ENCODE measurements at places on chromosomes 4 and X. TPM values are rescaled to one million over a fixed set of nuclear protein-coding genes. Genes with fewer than 3 reads are reported as not detected.

Gene UNC5C
- 1.2 TPM for total RNA-seq

GRCh38 chr4:163707873-163708272, 213.4 kb downstream of the TMA16 start:
- no peaks in the 10 kb centered on the region for H3K4me1 ChIP-seq
- no peak overlapping the region for H3K4me3 ChIP-seq
- DNase-seq = no peak

DNA sequence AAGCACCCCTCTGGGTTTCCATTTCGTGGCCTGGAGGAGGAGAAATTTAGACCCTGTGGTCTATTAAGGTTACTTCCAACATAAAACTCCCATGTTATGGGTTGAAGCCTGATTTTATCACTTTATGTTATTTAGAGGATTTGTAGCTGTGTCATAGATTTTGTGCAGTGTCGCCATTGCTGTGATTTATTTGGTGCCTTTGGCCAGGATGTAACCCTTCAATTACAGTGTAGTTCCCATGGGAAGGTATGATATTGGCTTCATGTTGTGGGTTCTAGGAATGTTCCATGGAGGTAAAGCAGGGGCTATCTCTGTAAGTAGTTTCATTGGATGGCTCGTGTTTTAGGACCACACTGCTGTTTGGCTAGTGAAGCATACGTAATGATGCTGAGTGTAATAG, 58.5 kb downstream of the TMEM131L start:
- H3K4me1 ChIP-seq = peaks cover 40% of the 10 kb centered on the region
- DNase-seq = no peak
- no peak overlapping the region for H3K4me3 ChIP-seq
- H3K36me3 ChIP-seq = no peaks in the 10 kb centered on the region
- H3K27ac ChIP-seq = no peak overlapping the region
- no peaks in the 10 kb centered on the region for H3K27me3 ChIP-seq

GRCh38 chrX:17214962-17215361, 160.0 kb upstream of the NHS start:
- no peaks in the 10 kb centered on the region for H3K36me3 ChIP-seq
- no peak overlapping the region for H3K4me3 ChIP-seq
- no peak for DNase-seq
- no peak overlapping the region for H3K27ac ChIP-seq
- H3K4me1 ChIP-seq = no peaks in the 10 kb centered on the region

DNA sequence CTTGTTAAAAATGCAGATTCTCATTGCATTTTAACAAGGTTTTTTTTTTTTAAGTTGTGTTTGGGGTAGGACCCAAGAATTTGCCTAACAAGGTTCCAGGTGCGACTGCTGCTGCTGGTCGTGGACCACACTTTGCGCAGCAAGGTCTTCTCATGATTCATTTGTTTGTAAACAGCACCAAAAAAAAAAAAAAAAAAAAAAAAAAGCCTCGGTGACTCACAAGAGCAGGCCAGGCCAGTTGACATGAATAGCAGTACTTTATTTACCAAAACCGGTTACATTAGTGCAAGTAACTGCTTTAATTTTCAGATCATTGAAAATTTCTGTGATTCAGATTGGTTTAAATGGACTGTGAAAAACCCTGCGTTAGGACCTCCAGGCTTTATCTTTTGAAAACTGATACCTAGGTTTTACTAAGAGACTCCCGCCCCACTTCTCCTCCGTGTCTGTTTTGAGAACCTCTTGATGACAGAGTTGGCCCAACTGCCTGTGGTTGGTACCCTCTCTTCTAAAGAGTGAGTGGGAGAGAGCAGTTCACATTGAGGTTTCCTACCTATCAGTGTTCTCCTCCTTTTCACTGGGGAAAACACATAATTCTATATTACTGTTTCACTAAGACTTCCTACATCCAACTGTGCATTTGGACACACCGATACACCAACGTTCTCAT, 86.2 kb downstream of the PHEX start:
- H3K27ac ChIP-seq = no peak overlapping the region
- no peak for DNase-seq
- H3K4me1 ChIP-seq = no peaks in the 10 kb centered on the region
- H3K36me3 ChIP-seq = no peaks in the 10 kb centered on the region

DNA sequence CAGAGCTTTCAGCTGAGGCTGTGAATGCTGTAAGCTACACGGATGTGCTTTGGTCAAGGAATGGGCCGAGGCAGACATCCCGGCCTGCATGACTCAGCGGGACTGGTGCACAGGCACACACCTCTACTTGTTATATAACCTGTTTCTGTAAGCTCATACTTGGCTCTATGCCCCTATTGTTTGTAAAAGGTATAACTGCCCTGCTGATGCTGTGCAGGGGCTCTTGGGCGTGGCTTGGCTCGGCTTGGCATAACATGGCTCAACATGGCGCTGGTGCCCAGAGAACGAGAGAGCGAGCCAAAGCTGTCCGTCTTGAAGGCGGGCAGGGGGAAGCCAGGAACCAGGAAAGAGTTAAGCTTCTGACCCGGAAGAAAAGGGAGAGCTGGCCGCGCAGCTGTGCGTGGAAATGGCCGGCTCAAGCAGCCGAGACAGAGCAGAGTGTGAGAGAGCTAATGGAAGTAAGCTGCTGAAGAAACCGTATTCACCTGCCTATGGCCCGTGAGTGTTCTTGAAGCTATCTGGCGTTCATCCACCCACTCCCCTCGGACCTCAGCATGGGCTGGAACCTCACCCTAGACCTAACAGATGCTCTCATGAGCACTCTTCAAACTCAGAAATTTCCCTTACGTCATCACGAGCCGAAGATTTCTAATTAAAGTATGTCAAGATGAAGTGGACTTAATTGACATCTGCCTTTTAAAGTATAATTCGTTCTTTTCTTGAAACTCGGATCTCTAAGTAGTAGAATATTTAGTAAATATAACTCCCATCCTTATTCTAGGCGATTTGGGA, 286.3 kb upstream of the AGA start:
- no peaks in the 10 kb centered on the region for H3K4me1 ChIP-seq
- H3K36me3 ChIP-seq = no peaks in the 10 kb centered on the region
- DNase-seq = no peak
- no peaks in the 10 kb centered on the region for H3K27me3 ChIP-seq
- no peak overlapping the region for H3K4me3 ChIP-seq

Gene APBB2
- 8.8 TPM for total RNA-seq

DNA sequence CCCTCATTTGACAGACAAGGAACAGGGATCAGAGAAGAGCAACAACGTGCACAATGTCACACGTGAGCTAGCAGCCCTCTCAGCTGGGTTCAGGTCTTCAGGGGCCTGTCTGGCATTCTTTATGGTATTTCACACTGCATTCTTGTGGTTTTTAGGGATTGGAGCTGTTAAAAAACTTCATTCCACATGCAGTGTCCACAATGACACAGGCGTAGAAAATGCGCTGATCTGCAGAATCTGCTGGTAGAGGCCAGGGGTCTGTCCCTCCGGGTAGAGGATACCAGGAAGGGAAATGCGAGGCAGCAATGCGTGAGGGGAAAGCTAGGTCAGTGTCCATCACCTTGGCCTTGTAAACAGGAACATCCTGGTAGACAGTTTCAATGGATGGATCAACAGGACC, 36.6 kb downstream of the MAP7D3 start:
- no peak for DNase-seq
- no peaks in the 10 kb centered on the region for H3K27me3 ChIP-seq
- H3K4me1 ChIP-seq = no peaks in the 10 kb centered on the region
- no peak overlapping the region for H3K4me3 ChIP-seq
- no peak overlapping the region for H3K27ac ChIP-seq
- H3K36me3 ChIP-seq = peaks cover 4% of the 10 kb centered on the region

DNA sequence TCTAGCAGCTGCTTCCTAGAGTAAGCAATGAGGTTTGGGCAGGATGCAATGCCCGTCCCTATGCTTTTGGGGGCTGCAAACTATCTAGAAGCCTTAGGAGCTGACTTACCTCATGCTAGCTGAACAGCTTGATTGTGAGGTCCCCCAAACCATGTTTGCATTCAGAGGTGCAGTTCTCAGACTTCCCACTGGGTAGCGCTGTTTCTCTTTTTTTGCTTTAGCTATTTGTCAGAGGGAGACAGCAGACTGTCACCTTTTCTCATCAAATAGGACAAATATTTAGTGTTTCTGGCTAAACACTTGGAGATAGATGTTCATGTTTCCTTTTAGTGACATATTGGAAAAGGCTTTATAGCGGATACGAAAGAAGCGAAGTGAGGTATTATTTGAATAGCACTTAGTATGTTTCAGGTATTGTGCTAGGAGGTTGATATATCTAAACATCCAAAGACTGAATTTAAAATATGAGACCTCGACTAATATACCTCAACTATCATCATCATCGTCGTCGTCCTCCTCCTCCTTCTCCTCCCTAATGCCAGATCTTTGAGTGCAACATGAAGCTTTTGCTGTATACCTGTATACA, 18.7 kb upstream of the TMEM192 start:
- H3K36me3 ChIP-seq = no peaks in the 10 kb centered on the region
- H3K27ac ChIP-seq = no peak overlapping the region
- DNase-seq = peak; percentile 79
- H3K4me3 ChIP-seq = no peak overlapping the region

DNA sequence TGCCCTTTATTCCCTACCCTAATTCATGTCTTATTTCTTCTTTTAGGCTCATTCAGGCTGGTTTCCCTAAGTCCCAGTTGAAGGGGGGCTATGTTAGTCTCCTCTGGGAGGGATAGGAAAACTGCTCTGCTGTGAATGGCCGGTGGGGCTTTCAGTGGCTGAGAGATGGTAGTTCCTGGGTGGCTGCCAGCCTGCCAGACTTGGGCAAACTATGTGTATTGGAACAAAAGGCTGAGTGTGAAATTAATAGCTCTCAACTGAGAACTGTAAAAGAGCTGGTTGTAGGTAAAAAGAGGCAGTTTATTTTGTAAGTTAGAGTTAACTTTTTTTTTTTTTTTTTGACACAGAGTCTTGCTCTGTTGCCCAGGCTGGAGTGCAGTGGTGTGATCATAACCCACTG, 28.8 kb downstream of the ARHGAP10 start:
- no peaks in the 10 kb centered on the region for H3K4me1 ChIP-seq
- H3K27ac ChIP-seq = no peak overlapping the region
- no peaks in the 10 kb centered on the region for H3K27me3 ChIP-seq
- no peaks in the 10 kb centered on the region for H3K36me3 ChIP-seq

Gene CBLL2
- total RNA-seq = not detected

Gene JAKMIP1
- total RNA-seq = not detected

Gene ARR3
- not detected for total RNA-seq

- H3K27ac ChIP-seq = no peak overlapping the region
- no peaks in the 10 kb centered on the region for H3K4me1 ChIP-seq
- peaks cover 2% of the 10 kb centered on the region for H3K27me3 ChIP-seq
- H3K36me3 ChIP-seq = no peaks in the 10 kb centered on the region
- DNase-seq = no peak
- peak overlapping the region; percentile 3 for H3K4me3 ChIP-seq
Measured at GRCh38 chrX:149830192-149830873, 48.6 kb downstream of the MAGEA9 start.

Gene XK
- 3.0 TPM for total RNA-seq

DNA sequence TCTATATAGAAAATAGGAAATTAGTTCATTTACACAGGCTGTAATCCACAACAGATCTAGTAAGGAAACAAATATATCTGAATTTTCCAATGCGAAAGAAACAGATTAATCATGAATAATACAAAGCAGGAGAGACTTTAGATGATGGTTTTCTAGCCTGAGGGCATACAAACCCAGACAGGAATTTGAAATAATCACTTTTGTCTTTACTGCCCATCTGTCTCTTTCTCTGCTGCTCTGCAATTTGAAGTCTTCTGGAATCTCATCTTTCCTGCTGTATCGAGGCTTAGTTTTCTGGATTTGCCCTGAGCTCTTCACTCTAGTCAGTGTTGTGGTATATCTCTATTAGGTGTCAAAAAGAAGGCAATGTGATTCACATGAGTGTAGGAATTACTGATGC, 711.8 kb upstream of the FAM241A start:
- no peaks in the 10 kb centered on the region for H3K27me3 ChIP-seq
- no peaks in the 10 kb centered on the region for H3K4me1 ChIP-seq
- DNase-seq = no peak
- H3K36me3 ChIP-seq = no peaks in the 10 kb centered on the region

Gene TRIM61
- total RNA-seq = 1.4 TPM

DNA sequence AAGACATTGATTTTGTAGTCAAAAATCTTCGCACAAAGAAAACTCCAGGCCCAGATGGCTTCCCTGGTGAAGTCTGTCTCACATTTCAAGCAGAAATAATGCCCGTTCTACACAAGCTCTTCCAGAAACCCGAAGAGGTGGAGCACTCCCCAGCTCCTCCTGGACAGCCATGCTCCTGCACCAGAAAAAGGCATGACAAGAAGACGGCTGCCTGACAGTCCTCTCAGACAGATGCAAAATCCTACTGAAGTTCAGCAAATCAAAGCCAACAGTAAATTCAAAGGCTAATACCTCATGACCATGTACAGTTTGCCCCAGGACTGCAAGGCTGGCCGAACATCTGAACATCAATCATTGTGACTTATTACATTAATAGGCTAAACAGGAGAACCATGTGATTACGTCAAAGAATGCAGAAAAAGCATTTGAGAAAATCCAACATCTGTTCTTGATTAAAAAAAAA, 30.8 kb upstream of the MXD4 start:
- H3K27me3 ChIP-seq = no peaks in the 10 kb centered on the region
- no peaks in the 10 kb centered on the region for H3K4me1 ChIP-seq
- DNase-seq = no peak
- no peaks in the 10 kb centered on the region for H3K36me3 ChIP-seq

GRCh38 chr4:163959932-163960331, 465.4 kb downstream of the TMA16 start:
- H3K4me3 ChIP-seq = no peak overlapping the region
- H3K4me1 ChIP-seq = no peaks in the 10 kb centered on the region
- H3K27ac ChIP-seq = no peak overlapping the region
- no peaks in the 10 kb centered on the region for H3K36me3 ChIP-seq
- DNase-seq = no peak
- no peaks in the 10 kb centered on the region for H3K27me3 ChIP-seq

Gene PPP1R2C
- not detected for total RNA-seq

Gene BMPR1B
- total RNA-seq = 0.59 TPM

Gene CDKL2
- 0.08 TPM for total RNA-seq

- DNase-seq = no peak
- H3K4me1 ChIP-seq = no peaks in the 10 kb centered on the region
- H3K27me3 ChIP-seq = no peaks in the 10 kb centered on the region
- no peaks in the 10 kb centered on the region for H3K36me3 ChIP-seq
Measured at GRCh38 chr4:52645300-52645699, 13.8 kb downstream of the USP46 start.

- H3K27ac ChIP-seq = no peak overlapping the region
- H3K27me3 ChIP-seq = no peaks in the 10 kb centered on the region
- H3K4me1 ChIP-seq = no peaks in the 10 kb centered on the region
- no peaks in the 10 kb centered on the region for H3K36me3 ChIP-seq
- no peak for DNase-seq
Measured at GRCh38 chr4:150769845-150770244, 187.9 kb downstream of the MAB21L2 start.

Gene MEPE
- not detected for total RNA-seq
